Regular cardiac myocyte (primary cell): ENCODE measurements at places on chromosomes 5 and 9. TPM values are rescaled to one million over a fixed set of nuclear protein-coding genes. Genes with fewer than 3 reads are reported as not detected.

NUTM2F gene
- not detected in 2 replicates for total RNA-seq

CDKN2B-AS1 gene
- total RNA-seq: 1.5 and 3.7 TPM in 2 replicates

RORB gene
- under 0.01 TPM in 1 of 2 replicates, not detected in the other for total RNA-seq

MXD3 gene
- total RNA-seq: 3.7 and 15.7 TPM in 2 replicates
